ENCODE measurements at places on chromosomes 1 and 21.
A peak's percentile ranks its signal among the peaks of the same experiment; 100 is the strongest.

DNA sequence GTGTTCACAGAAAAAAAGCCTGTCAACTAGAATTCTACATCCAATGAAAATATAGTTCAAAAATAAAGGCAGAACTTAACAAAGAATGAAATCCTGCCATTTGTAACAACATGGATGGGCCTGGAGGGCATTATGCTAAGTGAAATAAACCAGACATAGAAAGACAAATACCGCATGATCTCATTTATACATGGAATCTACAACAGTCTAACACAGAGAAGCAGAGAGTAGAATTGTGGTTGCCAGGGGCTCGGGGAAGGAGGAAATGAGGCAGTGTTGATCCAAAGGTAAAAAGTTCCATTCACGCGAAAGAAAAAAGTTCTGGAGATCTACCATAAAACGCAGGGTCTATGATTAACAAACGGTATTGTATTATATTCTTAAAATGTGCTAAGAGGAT lies 282.6 kb downstream of the MRPL39 start:
- DNase-seq: no peak

DNA sequence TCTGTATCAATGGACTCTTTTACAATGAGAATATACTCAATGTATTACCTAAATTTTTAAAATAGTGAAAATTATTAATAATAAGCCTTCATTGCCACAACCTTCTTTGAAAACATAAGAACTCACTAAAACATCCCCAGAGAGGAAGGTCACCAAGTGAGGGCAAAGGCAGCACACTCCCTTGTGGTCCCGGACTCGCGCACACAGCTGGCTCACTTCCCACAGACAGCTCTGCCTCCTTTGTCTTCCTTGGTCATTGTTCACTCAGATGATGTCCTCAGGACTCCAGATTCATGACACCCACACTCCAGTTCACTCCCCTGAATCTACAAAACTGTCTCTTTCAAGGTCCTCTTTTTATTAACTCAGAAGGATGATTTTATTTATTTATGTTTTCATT lies 19.2 kb upstream of the UBR4 start:
- no peak for DNase-seq

DNA sequence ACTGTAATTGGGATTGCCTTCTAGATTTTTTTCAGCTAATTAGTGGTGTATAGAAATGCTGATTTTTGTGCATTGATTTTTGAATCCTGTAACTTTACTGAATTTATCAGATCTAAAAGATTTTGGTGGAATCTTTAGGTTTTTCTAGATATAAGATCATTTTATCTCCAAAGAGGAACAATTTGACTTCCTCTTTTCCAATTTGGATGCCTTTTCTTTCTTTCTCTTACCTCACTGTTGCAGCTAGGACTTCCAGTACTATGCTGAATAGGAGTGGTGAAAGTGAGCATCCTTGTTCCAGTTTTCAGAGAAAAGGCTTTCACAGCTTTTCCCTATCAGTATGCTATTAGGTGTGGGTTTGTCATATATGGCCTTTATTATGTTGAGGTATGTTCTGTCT lies 53.6 kb downstream of the TESK2 start:
- DNase-seq: no peak

DNA sequence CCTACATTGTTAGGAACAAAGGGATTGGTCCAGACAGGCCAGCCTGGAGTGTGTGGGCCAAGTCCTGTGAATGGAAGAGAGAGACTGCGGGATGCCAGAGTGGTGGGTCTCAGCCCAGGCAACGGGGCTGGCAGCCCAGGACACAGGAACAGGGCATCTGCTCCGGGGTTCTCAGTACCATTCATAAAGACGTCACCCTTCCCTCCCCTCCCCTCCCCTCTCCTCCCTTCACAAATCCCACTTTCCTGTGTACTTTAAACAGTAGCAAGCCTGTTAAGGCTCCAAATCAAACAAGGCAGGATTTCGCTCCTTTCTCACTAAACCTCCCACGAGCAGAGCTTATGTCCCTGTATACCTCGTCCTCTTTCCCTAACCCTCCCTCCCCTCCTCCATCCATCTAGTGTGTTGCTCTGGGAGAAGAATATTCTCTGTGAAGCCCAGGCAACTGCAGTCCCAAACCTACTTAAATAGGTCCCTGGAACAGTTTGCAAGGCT lies 4.2 kb upstream of the PLXNA2 start:
- no peak for DNase-seq

DNA sequence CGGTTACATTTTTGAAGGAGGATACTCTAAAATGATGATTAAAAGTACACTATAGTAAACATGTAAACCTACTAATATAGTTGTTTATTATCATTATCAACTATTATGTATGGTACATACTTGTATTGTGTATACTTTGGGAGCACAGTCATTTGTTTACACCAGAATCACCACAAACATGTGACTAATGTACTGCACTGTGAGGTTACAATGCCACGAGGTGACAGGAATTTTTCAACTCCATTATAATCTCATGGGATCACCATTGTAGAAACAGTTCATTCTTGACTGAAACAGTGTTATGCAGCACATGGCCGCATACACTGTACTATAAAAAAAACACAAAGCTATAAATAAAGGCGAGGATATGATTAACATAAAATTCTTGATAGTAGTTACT lies 44.3 kb downstream of the GPATCH2 start:
- no peak for DNase-seq

GRCh38 chr1:110285316-110285715 lies 53.9 kb upstream of the RBM15 start:
- DNase-seq: no peak

DNA sequence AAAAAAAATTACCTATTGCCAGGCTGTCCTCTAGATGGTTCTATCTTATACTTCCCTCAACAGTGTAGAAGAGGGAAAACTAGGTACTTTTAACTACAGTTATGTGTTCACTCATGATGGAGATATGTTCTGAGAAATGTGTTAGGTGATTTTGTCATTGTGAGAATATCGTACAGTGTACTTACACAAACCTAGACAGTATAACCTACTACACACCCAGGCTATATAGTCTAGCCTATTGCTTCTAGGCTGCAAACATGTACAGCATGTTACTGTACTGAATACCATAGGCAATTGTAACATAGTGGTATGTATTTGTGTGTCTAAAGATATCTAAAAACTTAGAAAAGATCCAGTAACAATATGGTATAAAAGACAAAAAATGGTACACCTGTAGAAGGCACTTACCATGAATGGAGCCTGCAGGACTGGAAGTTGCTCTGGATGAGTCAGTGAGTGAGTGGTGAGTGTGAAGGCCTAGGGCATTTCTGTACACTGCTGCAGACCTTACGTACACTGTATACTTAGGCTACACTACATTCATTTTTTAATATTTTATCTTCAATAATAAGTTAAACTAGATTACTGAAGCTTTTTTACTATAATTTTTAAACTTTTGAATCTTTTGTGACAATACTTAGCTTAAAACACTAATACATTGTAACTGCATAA lies 13.2 kb downstream of the MGST3 start:
- no peak for DNase-seq

DNA sequence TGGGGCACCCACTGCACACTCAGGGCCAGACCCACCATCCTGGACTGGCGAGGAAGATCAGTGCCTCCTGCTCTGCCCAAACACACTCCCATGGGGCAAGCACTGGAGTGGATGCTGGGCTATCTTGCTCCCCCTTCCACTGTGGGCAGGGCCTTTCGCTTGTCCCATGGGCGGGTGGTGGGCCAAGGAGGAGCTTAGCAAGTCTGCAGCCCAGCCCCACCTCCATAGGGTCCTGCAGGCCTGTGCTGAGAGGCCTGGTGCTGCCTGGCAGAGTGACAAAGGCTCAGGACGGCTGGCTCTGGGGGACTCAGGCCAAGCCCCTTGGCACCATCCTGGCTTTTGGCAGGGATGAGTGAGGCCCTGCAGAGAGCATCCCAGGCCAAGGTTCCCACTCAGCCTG lies 89.4 kb downstream of the PTPRU start:
- DNase-seq: no peak

DNA sequence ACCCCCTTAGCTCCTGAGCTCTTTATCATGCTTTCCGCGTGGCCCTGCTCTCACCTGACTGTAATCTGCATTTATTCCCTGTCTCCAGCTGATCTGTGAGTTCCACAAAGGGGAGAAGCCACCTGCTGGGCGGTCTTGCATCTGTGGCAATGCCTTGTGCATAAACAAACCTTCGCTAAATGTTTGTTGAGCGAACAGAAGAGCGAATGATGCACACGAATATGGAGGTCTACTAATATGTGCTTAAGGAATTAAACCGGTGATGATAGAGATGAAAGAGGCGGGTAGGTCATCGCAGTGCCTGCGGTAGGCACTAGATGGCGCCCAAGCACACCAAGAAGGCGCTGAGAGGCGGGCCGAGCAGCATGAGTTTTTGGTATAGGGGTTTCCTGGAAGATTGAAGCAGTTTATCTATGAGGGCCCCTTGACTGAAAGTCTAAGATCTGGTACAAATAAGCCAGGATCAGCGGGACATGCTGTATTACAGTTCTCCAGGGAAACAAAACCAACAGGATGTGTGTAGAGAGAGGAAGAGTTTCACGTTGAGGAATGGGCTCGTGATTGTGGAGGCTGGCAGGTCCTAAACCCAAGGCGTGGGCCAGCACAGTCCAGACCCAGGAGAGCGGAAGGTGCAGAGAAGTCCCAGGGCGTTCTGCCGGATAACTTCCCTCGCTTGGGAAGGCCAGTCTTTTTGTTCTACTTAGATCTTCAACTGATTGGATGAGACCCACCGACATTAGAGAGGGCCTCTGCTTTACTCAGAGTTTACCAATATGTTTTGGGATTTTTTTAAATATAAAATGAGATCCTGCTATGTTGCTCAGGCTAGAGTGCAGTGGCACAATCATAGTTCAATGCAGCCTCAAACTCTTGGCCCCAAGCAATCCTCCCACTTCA lies 34.7 kb downstream of the TOMM20 start:
- DNase-seq: peak; percentile 82

- DNase-seq: peak; percentile 42
Measured at GRCh38 chr1:87404296-87404695, 75.6 kb downstream of the LMO4 start.

- DNase-seq: no peak
Measured at GRCh38 chr1:79920960-79921669, 914.6 kb upstream of the ADGRL4 start.

- no peak for DNase-seq
Measured at GRCh38 chr1:154989195-154989860, 4.1 kb upstream of the LENEP start.

DNA sequence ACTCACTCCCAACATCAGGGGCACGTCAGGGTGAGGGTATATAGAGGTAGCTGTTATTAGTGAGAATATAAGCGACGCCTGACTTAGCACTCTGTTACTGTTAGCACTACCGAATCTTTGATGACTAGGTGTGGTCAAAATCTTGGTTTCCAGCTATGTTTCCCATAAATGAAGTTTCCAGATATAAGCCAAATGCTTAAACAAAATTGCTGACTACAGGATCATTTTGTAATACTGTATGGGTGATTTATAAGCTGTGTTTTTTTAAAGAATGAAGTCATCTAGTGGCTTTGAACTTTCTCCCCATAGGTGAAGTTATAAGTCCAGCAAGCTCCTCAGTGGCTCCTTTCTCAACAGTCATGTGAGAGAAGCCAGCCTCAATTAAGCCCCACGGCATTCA lies 23.7 kb downstream of the KCNJ15 start:
- DNase-seq: no peak

DNA sequence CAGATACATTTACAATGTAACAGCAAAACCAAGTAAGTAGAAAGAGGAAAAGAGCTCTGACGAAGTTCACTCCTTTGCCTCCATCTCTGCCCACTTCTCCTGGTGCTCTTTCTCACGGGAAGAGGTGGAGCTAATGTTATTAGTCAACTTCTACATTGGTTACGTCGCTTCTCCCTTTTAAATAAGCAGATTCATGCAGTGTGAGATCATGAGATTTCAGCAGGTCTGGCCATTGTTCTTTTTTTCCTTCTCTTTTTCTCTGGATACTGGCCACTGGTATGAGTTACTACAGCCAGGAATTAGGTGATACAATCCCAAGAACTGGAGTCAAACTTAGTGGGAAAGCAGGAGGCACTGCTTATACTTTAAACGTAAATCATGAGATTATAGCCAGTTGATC lies 207.1 kb downstream of the AKT3 start:
- no peak for DNase-seq

DNA sequence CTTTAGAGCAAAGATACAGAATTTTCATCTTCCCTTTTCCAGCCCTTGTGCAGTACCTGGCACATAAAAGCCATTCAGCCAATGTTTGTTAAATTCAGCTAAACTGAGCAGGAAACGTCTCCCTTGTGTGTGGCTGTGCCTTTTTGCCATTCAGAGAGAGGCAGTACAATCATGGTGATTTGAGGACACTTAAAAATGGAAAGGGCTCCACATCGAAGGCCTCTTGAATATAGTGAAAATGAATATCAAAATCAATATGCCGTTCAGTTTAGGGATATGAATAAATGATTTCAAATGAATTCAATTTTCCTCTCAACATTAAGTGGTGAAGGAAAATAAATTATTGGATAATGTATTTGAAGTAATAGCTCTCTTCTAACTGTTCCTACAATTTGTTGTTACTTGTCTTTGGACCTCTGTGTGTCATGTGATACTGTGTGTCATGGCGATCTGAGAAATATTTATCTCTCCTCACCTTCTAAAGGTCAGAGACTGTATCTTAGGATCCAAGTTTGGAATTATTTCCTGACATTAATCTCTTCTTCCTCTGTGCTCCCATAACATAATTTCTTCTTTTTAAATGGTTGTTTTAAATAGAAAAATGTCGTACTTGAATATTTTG lies 355.6 kb upstream of the ST6GALNAC5 start:
- DNase-seq: no peak

- no peak for DNase-seq
Measured at GRCh38 chr1:114609026-114609425, 27.6 kb upstream of the BCAS2 start.

- no peak for DNase-seq
Measured at GRCh38 chr1:6338695-6339094, 54.9 kb downstream of the ACOT7 start.

GRCh38 chr1:5375481-5375880 lies 616.7 kb downstream of the NPHP4 start:
- DNase-seq: no peak

DNA sequence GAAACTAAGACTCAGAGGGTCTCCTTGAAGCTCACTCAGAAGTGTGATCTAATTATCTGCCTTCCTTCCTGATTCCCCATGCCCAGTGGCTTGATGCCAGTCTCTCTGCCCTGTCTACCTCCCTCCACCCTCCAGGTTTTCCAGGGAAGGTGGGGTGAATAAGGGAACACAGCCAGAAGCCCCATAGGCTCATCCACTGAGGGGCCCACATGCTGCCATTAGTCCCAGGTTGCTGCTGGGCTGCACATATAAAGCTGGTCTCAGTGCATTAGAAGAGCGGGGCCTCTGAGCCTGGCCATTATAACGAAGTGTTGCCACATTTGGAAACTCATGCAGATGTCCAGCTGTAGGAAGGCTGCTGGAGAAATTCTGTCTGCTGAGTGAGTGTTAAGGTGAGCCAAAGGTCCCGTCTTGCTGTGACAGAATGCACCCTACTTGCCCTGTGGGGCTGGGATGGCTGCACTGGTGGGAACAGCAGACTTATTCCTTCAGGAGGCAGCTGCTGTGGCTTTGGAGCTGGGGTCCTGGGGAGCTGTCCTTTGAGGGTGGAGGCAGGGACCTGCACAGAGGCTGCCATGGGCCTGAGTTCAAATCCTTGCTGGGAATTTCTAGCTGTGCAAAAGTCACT lies 2.9 kb downstream of the ADORA1 start:
- DNase-seq: no peak

Measured in CD4-positive, alpha-beta T cell treated with Interleukin-21 for 1 hour (primary cell).